ENCODE measurements at places on chromosomes 7 and 10.
A peak's percentile ranks its signal among the peaks of the same experiment; 100 is the strongest.

DNA sequence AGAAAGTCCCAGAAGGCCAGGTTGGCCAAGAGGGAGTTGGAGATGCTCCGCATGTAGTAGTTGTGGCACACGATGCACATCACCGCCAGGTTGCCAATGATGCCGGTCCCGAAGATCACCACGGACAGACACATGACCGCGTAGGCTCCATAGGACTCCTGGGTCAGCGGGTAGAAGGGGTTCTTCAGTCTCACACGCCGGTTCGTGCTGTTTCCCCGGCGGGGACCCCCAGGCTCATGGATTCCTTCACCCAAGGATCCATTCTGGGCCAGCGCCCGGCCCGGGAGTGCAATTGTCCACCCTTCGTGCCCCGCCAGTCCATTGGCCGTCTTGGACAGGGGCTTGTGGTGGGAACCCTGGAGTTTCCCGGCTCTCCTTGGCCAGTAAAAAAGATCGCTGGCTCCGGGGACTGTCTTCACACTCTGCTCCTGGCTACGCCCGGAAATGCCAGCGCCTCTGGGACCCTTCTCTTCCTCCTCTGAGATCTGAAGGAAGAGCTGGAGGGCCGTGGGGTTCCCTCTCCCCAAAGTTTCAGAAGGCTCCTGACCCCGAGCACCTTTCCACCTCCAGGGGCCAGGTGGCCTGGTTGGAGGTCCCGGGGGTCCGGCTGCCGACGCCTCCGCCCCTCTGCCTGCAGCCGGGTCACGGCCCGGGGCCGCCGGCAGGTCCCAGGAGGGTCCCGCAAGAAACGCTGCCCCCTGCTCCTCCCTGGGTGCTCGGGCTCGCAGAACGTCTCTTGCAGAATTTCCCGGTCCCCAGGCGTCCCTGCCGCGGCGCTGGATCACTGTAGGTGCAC is 1.3 kb downstream of the GPR37 start:
- no peak for DNase-seq

DNA sequence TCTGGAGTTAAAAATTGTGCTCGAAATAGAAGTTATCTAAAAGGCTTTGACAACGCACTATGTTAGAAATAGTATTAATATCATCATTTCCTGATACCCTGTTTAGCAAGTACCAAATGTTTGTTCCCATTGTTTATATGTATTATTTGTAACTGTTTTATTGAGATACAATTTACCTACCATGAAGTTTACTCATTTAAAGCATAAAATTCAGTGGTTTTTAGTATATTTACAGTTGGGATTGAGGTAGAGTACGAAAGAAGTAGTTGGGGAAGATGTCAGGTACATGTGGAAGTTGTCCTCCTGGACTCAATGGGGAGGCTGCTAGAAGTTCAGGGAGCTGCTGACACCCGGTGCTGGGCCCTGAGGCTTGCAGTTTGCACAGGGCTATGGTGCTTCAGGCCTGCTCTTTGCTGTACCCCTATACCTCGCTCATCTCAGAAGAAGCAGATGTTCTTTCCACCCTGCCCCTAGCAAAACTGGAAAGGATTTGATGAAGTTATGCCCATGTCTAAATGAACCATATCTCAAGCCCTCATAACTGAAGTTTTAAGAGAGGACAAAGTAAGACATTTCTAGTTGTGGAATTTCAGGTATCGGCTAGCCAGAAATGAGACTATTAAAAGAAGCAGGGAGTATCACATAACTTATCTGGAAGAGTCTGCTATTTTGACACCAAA is 25.2 kb upstream of the WNT16 start:
- DNase-seq, result no peak

DNA sequence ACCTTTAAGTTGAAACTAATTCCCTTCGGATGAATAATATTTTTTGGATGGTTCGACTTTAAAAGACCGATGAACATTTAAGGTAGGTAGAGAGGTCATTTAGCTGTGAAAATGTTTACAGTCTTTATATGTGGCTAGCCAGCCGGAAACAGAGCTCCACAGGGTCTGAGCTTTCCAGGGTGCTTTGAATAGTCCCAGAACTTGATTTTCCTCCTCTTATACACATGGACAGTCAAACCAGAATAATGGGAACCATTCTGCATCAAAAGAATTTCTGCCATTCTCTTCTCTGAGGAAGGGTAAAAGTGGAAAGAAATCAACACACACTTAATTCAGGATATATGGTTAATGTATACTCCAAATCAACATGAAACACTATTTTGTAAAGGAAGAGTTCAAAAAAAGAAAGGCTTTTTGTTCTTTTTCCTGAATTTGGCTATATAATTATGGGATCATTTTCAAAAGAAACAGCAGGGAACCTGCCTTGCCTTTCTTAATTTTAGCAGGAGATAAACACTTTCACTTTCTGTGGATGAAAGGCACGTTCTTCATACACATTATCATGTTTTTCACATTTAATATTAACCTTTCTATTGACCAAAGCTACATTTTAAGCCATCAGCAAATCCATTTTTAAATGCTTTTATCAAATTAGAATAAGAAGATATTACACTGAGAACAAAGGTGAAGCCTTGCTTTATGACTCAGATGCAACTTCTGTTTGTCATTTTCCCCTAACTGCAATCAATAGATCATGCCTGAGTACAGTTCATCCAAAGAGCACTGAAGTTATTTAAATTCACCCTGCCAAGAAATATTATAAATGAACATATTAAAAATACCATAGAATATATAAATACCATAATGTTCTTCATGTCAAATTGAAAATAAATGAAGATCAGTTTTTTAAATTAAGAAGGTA is 307.3 kb downstream of the THSD7A start:
- DNase-seq, result no peak

DNA sequence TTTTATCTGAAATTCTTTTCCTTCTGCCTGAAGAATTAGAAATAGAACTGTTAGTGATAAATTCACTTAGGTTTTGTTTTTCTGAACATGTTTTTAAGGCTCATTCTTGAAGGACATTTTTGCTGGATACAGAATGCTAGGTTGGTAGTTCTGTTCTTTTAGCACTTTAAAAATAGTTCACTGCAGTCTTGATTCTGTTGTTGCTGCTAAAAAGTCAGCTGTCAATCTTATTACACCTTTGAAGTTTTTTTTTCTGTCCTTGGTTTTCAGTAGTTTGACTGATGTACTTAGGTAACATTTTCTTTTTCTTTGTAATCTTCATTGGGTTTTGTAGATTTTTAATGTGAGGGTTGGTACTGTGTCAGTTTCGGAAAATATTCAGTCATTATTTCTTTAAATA is 48.7 kb downstream of the C1GALT1 start:
- no peak for DNase-seq

DNA sequence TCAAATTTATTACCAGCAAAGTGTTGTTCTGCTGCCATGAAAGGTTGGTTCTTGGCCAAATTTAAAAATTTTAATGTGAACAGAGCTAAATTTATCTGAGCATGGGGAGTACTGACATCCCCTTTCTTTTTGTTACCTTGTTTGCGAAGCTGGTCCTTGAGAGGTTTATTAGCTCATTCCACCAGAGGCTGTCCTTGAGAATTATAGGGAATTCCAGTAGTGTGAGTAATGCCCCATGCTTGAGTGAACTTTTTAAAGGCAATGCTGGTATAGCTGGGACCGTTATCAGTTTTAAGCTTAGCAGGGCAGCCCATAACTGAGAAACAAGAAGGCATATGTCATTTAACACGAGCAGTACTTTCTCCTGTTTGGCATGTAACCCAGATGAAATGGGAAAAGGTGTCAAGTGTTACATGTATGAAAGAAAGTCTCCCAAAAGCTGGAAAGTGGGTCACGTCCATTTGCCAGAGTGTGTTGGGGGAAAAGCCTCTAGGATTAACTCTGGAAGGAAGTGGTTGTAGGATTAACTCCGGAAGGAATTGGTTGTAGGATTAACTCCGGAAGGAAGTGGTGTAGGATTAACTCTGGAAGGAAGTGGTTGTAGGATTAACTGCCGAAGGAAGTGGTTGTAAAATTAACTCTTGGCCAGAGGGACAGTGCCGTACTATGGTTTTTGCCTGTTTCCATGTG is 37.3 kb upstream of the AKR1C2 start:
- peak; percentile 48 for DNase-seq

DNA sequence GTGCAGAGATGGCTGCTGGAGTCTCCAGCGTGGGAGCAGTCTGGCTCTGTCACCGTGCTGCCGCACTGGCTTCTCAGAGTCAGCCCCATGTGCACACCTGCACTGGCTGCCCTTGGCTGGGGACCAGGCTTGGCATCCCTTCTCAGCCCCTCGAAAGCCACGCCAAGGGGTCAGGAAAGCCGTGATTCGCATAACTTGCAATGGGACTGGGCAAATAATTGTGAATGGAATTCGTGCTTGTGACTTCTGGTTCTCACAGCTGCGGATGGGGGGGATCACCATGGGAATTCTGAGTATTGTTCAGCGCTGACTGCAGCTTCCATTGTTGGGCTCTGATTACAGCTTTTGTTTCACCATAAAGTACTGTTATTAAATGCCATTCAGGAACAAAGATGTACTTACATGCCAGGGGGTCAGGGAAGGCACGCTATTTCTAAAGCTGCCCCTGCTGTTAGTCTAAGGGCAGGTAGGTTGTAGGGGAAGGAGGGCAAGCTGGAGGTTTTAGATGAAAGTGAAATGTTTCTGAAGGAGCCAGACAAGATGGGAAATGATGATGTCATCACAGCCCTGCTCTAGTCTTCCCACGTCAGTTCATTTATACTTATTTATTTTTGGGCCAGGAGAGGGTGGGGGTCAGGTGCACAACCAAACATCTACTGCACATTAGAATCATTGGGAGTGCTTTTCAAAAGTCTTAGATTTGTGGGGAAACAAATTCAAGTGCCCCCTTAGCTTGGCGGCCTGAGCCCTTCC is 5.8 kb upstream of the PLEKHA1 start:
- DNase-seq, result no peak

DNA sequence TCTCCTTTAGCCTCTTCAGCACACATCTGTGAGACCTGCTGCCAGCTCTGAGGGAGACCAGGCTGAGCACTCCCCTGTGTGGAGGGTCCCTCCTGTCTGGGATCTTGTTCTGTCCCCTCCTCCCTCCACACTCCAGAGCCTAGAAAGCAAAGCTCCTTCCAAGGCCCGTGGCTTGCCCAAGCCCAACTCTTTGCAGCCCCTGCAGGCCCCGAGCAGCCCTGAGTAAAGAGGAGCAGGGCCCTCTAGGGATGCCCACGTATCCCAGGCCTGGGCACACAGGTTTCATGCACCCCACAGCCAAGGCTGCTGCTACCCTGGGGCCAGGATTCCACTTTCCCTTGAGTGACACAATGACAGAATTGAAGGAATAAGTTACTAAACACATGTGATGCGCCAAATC is 24.0 kb downstream of the COBL start:
- DNase-seq, result no peak

GRCh38 chr10:58275261-58275660 is 6.3 kb downstream of the CISD1 start:
- no peak for DNase-seq

DNA sequence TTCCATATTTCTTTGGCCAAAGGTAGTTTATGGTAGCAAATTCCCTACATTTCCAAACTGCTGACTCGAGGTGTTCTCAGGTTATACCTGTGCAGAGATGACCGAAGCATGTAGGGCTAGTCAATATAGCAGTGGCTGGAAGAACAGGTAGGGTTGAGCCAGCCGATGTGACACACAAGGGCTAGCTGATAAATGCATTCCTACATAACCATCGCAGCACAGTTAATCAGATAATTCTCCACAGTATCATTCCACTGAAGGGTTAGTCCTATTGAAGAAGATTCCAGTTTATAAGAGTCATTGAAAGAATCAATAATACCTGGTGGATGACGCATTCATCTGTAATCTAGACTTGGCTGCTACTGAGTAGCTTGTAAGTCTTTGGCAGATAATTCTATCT is 220.0 kb downstream of the KIF20B start:
- peak; percentile 41 for DNase-seq

GRCh38 chr10:70807556-70807955 is 8.2 kb upstream of the SGPL1 start:
- no peak for DNase-seq

GRCh38 chr10:47217113-47217512 is 82.9 kb upstream of the GDF10 start:
- DNase-seq, result no peak

- DNase-seq, result no peak
Measured at GRCh38 chr10:110637558-110638053, 6.5 kb upstream of the RBM20 start.

DNA sequence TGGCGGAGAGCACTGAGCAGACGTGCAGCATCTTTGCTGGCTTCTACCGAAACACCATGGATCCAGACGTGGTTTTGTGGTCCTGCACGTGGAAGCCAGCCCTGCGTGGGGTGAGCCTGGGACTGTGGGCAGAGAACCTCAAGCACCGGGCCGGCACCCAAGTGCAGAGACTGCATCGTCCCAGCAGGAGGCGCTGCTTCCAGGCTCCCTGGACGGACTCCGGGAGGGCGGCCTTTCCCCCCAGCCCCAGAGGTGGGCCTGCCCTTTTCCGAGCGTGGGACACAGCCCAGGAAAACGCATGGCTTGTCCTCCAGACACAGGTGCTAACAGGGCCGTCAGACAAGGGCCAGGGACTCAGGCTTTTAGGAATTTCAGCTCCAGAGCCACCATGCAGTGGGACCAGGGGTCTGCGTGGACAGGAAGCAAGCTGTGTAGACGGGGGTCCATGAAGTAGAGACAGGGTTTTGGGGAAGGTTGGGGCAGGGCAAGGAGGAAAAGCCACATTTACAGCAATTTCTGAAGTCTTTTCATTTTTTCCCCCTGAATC is 303.9 kb downstream of the WDR37 start:
- no peak for DNase-seq

DNA sequence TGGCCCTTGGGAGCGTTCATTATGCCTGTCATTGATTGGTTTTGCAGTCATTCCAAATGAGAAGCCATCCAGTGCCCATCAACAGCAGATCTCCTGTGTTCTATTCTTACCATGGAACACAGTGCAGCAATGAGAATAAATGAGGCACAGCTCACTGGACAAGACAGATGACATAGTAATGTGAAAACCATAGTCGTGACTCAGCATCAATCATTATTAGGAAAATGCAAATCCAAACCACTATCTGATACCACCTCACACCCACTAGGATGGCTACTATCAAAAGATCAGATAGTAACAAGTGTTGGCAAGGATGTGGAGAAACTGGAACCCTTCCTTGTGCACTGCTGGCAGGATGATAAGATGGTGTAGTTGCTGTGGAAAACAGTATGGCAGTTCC is 144.7 kb downstream of the ARHGAP22 start:
- no peak for DNase-seq

GRCh38 chr10:84606428-84606827 is 278.0 kb downstream of the CCSER2 start:
- no peak for DNase-seq

Data from kidney epithelial cell (primary cell).